ENCODE measurements at places on chromosomes 7 and 10. TPM values are rescaled to one million over a fixed set of nuclear protein-coding genes. Genes with fewer than 3 reads are reported as not detected.

- DNase-seq, result no peak
These were observed 14.0 kb upstream of the GRIFIN start for GRCh38 chr7:2490181-2490651.

The DMTF1 gene
- total RNA-seq, result 86.9 TPM

DNA sequence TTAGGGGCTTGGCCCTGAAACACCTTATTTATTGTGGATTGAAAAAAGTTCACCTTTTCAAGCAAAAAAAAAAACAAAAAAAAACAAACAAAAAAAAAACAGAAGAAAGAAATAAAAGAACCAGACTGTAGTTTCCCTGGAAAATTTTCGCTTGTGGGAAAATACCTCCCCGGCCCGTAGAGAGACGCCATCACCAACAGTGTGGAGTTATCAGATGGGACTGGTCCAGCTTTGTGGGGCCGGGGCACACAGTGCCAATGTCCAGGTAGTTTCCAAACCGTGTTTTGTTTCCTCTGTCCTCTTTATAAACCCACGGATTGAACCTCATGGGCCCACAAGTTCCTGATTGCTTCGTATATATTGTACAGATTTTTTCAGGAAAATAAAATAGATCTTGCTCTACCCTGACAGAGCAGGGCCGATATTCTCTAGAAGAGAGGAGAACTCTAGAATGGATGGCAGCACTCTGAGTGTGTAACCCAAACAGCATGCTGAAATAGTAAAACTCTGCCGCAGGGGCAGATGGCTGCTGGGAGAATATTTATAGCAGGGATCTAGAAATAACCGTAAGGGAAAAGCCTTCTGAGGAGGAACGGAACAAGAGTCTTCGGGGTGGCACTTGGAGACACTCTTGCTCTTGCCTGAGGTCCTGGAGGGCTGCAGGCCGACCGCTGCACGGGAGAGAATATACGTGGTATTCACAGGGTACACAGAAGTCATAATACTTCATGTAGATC is 241.0 kb downstream of the FRMD4A start:
- DNase-seq, result no peak

DNA sequence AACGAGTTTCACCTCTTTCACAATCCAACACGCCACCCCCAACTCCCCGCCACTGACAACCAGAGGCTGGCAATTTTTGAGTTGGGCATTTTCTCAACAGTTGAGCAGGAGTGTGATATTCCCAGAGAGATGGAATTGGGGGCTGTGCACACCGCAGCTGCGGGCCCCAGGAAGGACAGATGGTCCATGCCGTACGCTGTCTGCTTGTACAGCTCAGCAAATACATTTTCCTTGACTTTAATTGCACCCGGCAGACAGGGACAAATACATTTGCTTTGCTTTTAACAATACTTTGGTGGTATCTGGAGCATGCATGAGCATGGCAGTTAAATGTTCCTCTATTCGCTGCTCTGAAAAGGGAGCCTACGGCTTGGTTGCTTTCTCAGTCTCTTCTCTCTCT is 354.2 kb upstream of the DPP6 start:
- DNase-seq, result no peak

The CTAGE6 gene
- 1.7 TPM for total RNA-seq

- peak; percentile 32 for DNase-seq
These were observed 175.1 kb downstream of the ZMYND11 start for GRCh38 chr10:310371-310770.

Measured in vagina (tissue), 2 donors.